ENCODE measurements at places on chromosomes 4 and X.

GRCh38 chr4:53171797-53172196 is 194.1 kb downstream of the SCFD2 start:
- DNase-seq: no peak

DNA sequence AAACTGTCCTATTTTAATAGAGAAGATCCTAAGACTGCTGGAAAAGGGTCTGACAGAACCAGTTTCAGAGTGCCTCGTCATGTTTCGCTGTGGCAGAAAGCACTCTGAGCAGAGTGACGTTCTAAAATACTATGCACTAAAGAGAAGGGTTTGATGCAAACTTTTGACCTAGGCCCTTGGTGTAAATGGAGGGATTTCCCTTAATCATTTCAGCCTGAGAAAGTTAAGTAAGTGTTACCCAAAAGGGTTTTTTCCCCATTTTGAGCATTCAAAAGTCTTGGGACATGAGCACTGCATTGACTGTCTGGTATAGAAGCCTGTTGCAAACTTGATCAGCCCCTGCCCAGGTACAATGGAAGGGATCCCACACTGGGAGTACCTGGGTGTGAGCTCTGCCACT is 157.5 kb upstream of the ATOH1 start:
- no peak for DNase-seq

GRCh38 chrX:46559062-46559461 is 13.8 kb upstream of the ZNF674 start:
- no peak for DNase-seq

- DNase-seq: peak; percentile 16
Observed at GRCh38 chr4:72295966-72296557, 264.3 kb downstream of the NPFFR2 start.

DNA sequence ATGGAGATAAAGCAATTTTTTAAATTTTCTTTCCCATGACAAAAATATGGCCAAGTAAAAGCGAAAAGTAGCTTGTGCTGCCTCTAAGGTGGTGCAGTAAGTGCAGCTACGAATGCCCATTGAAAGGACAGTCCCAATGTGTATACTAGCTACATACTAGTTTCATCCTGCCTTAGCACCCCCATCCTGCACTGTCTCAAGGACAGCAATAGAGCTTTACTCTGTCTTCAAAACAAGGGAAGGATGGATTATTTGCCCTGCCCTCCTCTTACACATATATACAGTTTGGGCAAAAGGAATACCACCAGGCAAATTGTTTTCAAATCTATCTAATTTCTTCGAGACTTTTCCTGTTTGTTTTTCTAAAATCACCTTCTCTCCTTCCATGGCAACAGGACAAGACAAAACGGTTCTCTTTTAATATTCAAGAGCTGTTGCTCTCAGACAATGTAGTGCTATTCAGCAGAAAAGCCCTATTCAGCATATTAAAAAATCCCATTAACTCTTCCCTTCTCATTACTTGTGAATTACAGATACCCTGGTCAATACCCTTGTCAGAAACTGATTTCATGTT is 75.1 kb upstream of the SLC7A11 start:
- DNase-seq: no peak

GRCh38 chr4:8228319-8229250 is 29.5 kb downstream of the SH3TC1 start:
- DNase-seq: no peak

GRCh38 chr4:169377367-169377766 is 106.6 kb upstream of the SH3RF1 start:
- no peak for DNase-seq
